ENCODE measurements at places on chromosomes 1 and 21.

DNA sequence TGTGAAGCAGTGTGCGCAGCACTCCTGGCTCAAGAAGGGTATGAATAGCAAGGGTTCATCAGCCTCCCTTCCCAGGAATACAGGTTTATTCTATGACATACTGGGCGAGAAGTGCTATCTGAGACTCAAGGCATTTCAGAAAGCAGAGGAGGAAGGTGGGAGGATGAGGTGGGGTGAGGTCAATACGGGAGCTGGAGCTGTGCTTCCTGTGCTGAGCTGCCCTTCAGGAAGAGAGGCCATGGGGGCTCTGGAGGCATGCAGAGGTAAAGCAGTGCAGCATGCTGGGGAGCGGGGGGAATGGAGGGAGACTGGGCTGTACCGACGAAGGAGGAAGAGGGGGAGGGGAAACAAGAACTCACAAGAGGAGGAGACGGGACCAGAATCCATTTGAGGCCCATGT, 717.6 kb downstream of the PTPRU start:
- no peak for DNase-seq

GRCh38 chr1:48245106-48245505, 22.6 kb downstream of the SLC5A9 start:
- DNase-seq = no peak

- DNase-seq = no peak
These were observed 47.8 kb downstream of the CHML start for GRCh38 chr1:241592273-241592958.

DNA sequence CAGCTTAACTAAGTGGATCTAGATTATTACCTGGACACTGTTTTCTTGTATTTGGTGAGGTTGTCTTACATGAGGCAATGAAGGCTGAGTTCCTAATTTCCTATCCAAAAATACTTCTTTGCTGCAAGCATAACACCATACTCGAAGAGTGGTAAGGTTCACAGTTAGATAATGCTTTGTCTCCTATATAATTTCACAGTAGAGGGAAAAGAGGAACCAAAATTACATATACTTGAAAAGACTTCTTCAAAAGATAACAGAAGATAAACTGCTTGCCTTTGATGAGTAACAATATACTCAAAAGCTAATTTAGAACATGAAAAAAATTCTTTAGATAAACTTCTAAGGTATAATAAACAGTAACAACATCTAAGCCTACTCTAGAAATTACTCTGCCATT, 20.4 kb downstream of the USP33 start:
- no peak for DNase-seq

- no peak for DNase-seq
These were observed 21.5 kb upstream of the SLC44A5 start for GRCh38 chr1:75632350-75632949.

DNA sequence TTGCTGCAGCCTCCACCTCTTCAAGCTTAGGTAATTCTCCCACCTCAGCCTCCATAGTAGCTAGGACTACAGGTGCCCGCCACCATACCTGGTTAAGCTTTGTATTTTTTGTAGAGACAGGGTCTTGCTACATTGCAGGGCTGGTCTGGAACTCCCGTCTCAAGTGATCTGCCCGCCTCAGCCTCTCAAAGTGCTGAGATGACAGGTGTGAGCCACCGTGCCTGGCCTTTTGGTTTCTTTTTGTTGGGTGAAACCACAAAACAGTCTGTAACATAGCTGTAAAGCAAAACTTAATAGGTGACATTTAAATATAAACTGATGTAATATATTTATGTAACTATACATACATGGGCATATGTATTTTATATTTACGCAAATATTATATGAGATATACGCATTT, 3.1 kb upstream of the DNAJC11 start:
- DNase-seq = no peak

- no peak for DNase-seq
These were observed 15.6 kb downstream of the RHOU start for GRCh38 chr1:228750915-228751314.

DNA sequence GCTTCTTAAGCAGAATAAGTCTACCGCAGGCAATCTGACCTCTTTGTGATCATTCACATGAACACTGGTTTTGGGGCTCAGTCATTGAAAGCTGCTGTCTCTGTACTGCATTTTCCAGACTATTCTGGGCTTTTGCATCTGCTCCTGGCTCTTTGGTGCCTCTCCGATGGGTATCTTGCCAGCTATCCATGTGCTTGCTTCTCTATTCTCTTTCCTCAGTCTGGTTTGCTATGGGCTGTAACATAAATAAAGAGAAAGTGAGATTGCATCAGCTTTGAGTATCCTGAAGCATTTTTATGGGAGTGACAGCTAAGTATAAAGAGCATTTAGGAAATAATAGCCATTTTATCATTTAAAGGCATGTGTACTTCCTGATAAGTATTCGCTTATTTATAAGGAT, 70.7 kb downstream of the C1orf21 start:
- DNase-seq = no peak

GRCh38 chr1:218447010-218447689, 102.0 kb downstream of the TGFB2 start:
- no peak for DNase-seq

- DNase-seq = no peak
These were observed 27.9 kb downstream of the PGM1 start for GRCh38 chr1:63621075-63621474.

GRCh38 chr1:154488922-154489321, 13.1 kb upstream of the TDRD10 start:
- DNase-seq = no peak

- no peak for DNase-seq
These were observed 60.7 kb upstream of the CTTNBP2NL start for GRCh38 chr1:112335351-112335750.

DNA sequence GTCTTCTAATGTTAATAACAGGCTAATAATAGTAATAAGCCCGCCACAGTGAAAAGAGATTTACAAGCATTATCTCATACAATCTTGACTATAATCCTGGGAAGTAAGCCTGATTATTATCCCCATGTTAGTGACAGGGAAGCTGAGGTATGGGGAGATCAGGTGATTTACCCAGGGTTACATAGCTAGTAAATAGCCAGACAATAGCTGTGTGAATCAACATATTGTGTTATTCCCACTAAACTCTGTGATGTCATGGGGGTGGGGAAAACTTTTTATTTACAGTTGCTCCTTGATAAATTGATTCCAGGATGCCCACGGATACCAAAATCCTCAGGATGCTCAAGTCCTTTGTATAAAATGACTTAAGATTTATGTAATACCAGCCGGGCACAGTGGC, 181.9 kb downstream of the LMO4 start:
- no peak for DNase-seq

- no peak for DNase-seq
These were observed 135.5 kb downstream of the MIS18A start for GRCh38 chr21:32143241-32143939.

DNA sequence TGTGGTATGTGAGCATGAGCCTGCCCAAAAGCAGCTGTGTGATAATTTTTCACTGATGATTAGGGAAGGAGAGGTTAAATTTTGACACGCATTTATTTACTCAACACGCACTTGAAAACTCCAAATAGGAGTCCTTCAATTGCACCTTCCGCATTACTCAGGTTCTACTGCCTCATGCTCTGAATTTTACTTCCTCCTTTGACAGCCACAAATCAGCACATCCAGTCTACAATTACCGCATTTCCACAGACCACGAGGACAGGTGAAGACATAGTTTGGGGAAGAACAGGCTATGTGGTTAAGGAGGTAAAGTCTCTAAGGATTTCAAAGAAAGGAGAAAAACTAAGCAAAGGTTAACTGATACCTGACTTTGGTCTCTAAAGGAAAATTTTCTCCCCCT, 2.6 kb downstream of the CAPN8 start:
- DNase-seq = no peak

DNA sequence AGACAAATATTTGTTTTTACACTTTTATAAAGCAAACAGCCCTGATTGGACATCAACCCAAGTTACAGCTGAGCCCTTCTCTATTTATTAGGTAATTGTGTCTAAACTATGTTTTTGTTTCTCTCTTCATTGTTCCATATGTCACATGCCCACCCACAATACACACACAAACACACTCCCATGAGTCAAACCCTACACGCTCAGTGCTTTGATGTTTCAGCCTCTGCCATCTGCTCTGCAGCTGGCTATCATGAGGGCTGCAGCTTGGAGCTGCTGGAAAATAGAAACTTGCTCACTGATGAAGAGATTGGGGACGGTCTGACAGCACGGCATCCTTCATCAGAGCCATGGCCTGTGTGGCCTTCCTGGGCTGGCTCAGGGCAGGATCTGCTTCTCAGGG, 41.7 kb downstream of the PSMG1 start:
- DNase-seq = no peak

DNA sequence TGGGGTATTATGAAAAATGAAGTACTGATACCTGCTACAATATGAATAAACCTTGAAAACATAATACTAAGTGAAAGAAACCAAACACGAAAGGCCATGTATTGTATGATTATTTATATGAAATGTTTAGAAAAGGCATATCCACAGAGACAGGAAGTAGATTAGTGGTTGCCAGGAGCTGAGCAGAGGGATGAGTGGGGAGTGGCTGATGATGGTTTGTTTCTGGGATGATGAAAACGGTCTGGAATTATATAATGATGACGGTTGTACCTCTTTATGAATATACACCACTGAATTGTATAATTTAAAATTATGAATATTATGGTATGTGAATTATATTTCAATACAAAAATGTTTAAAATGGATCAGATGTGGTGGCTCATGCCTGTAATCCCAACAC, 63.8 kb upstream of the MPC2 start:
- no peak for DNase-seq

DNA sequence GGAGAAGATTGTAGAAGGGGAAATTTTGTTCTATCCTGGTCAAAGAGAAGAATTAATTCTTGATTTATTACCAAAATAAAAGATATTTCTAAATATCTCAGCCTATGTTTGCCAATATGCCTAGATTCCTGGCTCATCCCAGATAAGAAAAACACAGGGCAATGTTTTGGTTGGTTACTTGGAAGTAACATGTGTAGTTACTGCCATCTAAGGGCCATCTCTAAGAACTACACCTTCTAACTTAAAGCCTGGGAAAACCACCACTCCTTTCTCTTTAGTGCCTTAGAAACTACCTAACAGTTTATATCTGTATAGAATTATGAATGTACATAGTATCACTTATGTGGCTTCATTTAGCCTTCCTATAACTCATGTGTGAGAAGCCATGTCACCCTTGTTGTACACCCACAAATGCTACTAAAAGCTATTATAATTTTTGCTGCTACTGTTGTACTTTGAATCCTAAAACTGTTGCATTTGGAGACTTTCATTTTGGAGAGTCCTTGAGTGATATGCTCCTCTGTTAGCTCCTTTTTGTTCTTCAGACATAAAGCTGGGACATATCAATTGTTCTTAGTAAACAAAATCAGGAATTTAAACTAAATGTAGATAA, 4.5 kb downstream of the AIM2 start:
- no peak for DNase-seq

DNA sequence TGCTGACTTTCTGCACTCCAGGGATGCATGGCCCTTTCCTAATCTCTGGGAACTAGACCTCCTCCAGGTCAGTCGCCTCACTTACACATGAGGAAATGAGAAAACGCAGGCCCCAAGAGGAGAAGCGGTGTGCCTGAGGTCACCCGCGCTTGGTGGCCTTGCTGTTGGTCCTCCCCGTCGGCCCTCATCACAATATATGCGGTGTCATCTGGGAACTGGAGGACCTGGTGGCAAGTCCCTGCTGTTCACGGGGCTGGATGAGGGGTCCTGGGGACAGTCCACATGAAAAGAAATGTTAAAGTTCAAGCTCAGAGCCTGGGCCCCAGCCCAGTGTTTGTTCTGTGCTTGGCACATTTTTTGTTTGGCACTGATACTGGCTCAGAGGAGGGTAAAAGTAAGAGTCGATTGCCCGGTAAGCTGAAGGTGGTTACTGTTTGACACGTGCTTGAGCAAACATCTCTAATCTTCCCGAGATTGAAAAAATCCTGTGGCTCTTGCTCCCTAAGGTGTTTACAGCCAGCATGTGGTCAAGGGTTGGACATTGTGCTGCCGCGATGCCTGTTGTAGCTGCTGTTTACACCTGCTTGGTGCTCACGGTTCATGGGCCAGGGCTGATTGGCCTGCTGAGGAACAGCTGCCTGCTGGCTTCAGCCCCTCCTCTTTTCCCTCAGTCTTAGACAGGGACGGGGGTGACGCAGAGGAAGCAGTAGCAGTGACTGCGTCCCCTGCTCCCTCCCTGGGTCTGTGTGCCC, 5.2 kb downstream of the COQ8A start:
- no peak for DNase-seq

- DNase-seq = no peak
These were observed 28.1 kb upstream of the RGS5 start for GRCh38 chr1:163230827-163231226.

- no peak for DNase-seq
These were observed 910 bp downstream of the RUNX1 start for GRCh38 chr21:35048183-35048601.

GRCh38 chr21:42847051-42847707, 32.2 kb downstream of the WDR4 start:
- no peak for DNase-seq

- no peak for DNase-seq
These were observed 803 bp downstream of the CHIT1 start for GRCh38 chr1:203228670-203229069.

All from activated CD4-positive, CD25-positive, alpha-beta regulatory T cell (primary cell).